Spinal cord (tissue), 10 donors: ENCODE measurements at places on chromosomes 4 and X.

DNA sequence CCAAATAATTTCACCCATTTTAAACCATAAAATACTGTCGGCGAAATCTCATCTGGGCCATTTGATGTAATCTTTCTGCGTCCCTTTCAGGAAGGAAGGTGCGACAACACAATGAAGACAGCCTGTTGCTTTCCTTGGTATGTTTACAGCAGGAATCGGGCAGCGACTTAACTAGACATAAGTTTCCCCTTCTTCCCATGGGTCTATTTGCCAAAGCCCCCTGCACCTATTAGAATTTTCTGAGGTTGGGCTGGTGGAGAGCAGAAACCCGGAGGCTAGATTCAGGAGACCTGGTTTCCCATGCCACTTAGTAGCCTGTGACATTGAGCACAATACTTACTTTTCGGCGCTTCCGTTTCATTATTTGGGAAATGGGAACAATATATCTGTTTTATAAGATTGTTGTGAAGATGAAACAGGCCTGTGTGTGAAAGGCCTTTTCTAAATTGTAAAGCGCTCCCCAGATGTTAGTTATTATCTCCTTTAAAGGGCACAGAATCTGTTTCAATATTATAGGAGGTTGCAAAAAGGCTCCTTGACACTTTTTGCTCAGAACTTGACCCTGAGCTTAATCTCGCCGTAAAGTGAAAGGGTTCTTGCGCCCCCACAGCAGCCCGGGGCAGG lies 552 bp upstream of the AFF1 start:
- no peak for DNase-seq

- DNase-seq = peak; percentile 71
Observed at GRCh38 chrX:74343343-74344279, 39.6 kb downstream of the ZCCHC13 start.

DNA sequence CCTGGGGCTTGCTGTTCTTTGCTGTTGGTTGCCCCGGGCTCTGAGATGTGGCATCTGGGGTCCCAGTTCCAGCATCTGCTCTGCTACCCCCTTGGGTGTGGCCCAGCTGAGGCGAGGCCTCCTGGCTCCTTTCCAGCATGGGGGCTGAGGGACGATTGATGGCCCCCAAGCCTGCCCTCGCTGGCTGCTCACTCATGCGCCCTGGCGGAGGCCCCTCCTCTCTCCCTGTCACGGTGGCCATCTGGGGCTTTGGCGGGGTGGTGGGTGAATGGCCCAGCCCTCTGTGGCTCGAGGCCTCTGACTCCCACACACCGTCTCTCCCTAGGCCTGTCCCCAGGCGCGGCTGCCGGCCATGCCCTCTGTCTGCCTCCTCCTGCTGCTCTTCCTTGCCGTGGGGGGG lies 1.8 kb downstream of the PLXNA3 start:
- DNase-seq = peak; percentile 28

DNA sequence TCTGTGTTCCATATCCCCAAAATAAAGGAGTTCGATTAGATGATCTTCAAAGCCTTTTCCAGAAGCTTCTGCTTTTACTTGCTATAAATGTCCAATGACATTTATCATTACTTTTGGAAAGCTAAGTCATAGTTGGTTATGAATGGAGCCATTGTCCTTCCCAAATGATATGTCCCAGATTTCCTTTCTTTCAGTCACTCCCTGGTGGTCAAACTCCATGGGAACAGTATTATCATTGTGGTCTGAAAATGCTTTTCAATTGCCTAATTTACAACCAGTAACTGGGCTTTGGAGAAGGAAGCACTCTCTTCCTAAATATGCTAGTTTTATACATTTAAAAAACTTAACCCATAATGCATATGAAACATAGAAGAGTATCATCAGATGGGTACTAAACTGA lies 571.5 kb upstream of the AMOT start:
- no peak for DNase-seq

DNA sequence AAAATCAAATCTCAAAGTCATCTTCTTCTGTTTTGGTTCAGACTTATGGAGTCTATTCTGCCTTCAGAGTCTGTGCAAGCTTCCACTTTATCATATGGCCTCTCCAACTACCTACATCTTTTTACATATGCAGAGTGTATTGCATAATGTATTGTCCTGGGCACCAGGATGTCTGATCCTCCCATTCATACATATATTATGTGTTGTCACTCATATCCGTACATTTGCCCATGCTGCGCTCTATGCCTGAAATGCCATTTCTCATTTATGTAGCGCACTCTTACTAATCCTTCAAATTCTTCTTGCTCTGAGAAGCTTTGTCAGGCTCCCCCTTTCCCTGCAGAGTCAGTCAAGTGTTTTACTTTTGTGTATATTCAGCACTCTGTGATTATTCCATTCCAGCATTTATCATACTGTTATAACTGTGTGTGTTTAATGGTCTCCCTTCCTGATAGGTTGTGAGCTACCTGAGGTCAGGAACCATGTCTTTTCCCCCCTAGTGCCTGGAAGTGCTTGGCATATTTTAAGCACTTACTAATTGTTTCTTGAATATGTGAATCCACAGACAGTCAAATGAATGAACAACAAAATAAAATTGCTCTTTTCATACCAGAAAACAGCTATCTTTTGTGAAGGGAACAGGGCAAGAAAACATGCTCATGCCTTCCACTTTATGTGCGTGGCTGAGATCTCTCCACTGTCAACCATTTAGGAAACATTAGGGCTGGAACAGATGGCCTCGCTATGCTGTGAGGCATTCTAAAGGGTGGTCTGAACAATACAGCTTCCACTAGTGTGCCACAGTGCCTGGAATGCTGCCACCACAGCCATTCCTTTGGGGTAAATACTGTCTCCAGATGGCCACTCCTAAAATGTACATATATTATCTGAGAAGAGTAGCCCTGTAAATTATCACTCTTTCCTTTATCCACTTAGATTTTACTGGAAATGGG lies 81.8 kb downstream of the GLUD2 start:
- DNase-seq = no peak

DNA sequence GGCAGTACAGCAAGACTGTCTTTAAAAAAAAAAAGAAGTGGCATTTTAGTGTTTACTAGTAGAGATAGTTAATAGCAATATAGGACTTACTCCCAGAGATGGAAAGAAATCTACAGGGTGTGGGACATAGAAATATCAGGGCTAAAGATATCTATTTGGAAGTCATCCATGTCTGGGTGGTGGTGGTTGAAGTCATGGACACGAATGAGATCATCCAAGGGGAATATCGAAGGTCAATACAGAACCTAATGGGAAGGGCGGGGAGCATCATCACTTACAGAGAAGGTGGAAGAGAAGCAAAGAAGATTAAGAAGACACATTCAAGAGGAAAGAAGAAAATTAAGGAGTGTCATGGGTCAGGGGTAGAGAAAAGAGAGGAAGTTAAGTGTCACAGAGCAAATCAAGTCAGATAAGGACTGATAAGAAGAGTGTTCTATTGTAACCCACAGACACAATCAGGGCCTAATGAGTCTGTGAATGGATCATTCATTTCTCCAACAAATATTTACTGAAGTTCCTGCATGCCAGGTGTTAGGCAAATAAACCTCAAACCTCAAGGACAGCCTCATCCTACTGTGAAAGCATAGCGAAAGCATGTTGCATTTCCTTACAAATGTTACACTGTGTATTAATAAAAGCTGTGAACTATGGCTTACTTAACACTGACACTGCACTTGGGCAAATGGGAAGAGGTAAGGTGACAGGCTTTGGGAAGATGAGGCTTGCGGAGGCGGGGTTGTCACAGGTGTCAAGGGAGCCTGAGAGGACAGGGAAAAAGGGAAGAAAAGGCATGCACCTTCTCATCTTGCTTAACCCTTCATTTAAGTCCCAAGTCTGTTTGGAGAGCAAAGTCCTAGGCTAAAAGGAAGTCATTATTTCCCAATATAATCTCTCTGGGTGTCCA lies 65.3 kb downstream of the ELOVL6 start:
- DNase-seq = no peak

DNA sequence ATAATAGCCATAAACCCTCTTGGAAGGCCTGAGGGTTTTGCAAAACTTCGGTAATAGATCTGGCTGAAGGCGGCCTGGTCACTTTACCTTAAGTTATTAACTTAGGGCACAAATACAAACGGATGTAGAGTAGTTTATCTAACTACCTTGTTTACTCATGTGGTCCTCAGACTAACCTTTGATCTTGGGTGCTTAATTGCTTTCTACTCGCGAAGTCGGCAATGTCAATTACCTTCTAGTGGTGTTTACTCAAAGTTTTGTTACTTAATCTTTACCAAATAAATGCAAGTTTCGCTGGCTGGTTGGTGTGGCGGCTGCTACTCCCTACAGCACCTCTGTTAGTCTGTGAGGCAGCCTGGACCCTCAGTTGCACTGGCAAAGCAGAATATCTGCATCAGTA lies 8.9 kb upstream of the ZNF141 start:
- no peak for DNase-seq

GRCh38 chrX:103927030-103927429 lies 35.4 kb upstream of the TMSB15B start:
- no peak for DNase-seq

- DNase-seq = no peak
Observed at GRCh38 chr4:113976741-113977525, 2.5 kb downstream of the ARSJ start.

- DNase-seq = no peak
Observed at GRCh38 chr4:19304028-19304427, 947.7 kb upstream of the SLIT2 start.

- no peak for DNase-seq
Observed at GRCh38 chrX:113330416-113330815, 489.8 kb upstream of the AMOT start.

DNA sequence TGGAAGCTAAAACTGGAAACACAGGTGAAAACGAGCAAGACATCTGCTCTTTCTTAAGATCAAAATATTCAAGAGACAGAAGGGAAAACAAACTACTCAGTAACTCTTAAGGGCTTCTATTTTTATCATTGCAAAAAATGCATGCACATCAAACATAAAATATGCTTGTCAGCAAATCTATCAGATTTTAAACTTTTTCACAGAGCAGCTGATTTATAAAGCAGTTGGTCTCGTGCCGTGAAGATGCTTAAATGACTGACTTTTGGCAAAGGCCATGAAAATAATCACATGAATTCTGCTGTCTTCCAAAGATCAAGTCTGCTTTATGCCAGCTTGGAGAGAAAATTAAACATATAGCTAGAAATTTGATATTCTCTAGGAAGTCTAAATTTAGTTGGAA lies 482.1 kb upstream of the HS3ST1 start:
- no peak for DNase-seq

GRCh38 chr4:142452161-142452855 lies 393.8 kb downstream of the INPP4B start:
- DNase-seq = no peak

- no peak for DNase-seq
Observed at GRCh38 chr4:109877400-109877799, 29.5 kb downstream of the LRIT3 start.

DNA sequence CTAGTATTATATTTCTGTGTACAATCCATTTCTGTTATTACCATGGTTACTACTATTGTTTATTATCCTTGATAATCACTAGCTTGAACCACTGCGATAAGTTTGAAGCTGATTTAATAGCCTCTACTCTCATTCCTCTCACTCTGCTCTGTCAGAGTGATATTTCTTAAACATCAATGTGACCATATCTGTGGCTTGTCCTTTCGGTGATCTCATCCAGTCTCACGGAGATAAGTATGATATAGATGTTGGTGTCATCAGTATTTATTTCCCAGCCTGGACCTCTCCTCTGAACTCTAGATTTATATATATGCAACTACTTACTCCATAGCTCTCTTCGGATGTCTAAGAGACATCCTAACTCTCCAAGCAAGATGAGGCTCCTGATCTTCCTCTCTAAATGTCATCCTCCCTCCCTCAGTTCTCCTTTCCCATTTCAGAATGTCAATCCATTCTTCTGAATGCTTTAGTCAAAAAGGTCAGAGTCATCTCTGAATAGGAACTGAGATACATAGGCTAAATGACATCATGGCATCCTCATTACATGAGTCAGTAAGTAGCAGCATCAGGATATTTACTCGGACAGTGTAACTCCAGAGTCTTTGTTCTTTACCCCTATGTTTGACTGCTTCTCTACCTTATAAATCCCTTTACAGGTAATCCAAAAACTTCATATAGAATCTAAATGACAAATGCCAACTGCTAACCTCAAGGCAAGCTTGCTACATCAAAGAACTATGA lies 129.5 kb downstream of the PACRGL start:
- DNase-seq = no peak

GRCh38 chr4:8364848-8365350 lies 75.6 kb downstream of the ACOX3 start:
- DNase-seq = no peak

DNA sequence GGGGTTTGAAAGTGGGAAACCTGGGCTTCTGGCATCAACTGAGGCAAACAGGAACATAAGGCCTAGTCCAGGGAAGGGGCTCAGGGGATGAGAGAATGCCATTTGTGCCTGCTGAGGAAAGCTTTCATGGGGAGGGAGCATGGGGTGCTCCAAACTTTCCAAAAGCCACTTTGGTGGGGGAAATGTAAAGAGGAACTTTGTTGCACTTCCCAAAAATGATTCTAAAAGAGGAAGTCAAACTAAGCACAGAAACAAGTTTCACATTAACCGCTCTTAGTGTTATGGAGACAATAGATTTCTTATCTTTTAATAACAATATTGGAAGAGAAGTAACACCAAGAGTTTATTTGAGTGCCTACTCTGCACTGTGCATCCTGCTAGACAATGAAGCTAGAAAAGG lies 32.3 kb downstream of the GAB3 start:
- DNase-seq = no peak

GRCh38 chr4:177441061-177441802 lies 1.0 kb downstream of the AGA start:
- peak; percentile 35 for DNase-seq

- DNase-seq = no peak
Observed at GRCh38 chrX:370963-371745, 15.6 kb downstream of the PPP2R3B start.

- DNase-seq = no peak
Observed at GRCh38 chrX:68086709-68087108, 346.6 kb downstream of the OPHN1 start.

DNA sequence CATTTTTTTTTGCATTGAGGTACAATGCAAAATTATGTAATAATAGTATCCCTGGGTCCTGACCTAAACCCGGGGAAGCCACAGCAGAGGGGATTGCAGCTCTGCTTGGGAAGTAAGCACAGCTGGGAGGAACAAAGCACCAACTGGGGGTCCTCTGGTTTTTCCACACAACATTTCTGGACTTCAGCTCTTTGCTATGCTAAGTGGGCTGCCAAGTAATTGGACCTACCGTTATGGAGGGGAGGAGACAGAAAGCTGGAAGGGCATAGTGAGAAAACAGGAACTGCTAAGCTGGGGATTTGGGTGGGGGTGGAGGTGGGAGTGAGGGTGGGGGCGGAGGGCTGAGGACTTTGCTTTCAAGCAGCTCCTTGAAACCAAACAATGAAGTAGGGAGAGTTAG lies 183.3 kb downstream of the ZIC3 start:
- DNase-seq = no peak

GRCh38 chr4:81769244-81769643 lies 297.5 kb upstream of the RASGEF1B start:
- DNase-seq = no peak

DNA sequence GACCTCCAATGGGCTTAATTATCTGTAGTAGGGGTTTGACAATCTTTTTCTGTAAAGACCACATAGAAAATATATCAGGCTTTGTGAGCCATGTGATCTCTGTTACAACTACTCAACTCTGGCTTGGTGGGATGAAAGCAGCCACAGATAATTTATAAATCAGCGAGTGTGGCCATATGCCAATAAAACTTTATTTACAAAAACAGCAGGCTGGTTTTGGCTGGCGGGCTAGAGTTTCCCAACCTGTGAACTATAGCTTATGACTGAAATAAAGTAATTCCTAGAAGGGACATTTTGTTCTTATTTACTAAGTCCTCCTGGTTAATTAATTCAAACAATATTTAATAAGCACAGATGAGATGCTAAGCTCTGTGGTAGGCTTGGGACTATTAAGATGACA lies 35.9 kb upstream of the AMELX start:
- no peak for DNase-seq
